HFFc6 (cell line): ENCODE measurements at places on chromosomes 16 and 17.

GRCh38 chr17:38918916-38919315 is 6.5 kb upstream of the LASP1NB start:
- H3K4me3 ChIP-seq: no peak overlapping the region
- peaks cover 48% of the 10 kb centered on the region for H3K36me3 ChIP-seq
- no peak for DNase-seq
- peaks cover 39% of the 10 kb centered on the region for H3K27me3 ChIP-seq

- peaks cover 5% of the 10 kb centered on the region; the same call in 1 of the 2 replicates for H3K27me3 ChIP-seq
- peak overlapping the region; percentile 36; the same call in 1 of the 2 replicates for H3K4me3 ChIP-seq
- no peaks in the 10 kb centered on the region for H3K36me3 ChIP-seq
- DNase-seq: peak; percentile 83
- peaks cover 30% of the 10 kb centered on the region for H3K4me1 ChIP-seq
- H3K27ac ChIP-seq: peak overlapping the region; percentile 95
Measured at GRCh38 chr17:17515934-17516930, 20.0 kb upstream of the RASD1 start.

- no peak for DNase-seq
- no peaks in the 10 kb centered on the region for H3K27me3 ChIP-seq
- H3K36me3 ChIP-seq: peaks cover 18% of the 10 kb centered on the region; the same call in 1 of the 2 replicates
- no peak overlapping the region for H3K4me3 ChIP-seq
- peaks cover 3% of the 10 kb centered on the region; the same call in 1 of the 2 replicates for H3K4me1 ChIP-seq
- no peak overlapping the region for H3K27ac ChIP-seq
Measured at GRCh38 chr16:29915590-29916247, 10.3 kb downstream of the KCTD13 start.

GRCh38 chr17:8728971-8729370 is 15.7 kb downstream of the CCDC42 start:
- H3K36me3 ChIP-seq: no peaks in the 10 kb centered on the region
- H3K4me3 ChIP-seq: no peak overlapping the region
- peaks cover 28% of the 10 kb centered on the region for H3K27me3 ChIP-seq
- DNase-seq: no peak

DNA sequence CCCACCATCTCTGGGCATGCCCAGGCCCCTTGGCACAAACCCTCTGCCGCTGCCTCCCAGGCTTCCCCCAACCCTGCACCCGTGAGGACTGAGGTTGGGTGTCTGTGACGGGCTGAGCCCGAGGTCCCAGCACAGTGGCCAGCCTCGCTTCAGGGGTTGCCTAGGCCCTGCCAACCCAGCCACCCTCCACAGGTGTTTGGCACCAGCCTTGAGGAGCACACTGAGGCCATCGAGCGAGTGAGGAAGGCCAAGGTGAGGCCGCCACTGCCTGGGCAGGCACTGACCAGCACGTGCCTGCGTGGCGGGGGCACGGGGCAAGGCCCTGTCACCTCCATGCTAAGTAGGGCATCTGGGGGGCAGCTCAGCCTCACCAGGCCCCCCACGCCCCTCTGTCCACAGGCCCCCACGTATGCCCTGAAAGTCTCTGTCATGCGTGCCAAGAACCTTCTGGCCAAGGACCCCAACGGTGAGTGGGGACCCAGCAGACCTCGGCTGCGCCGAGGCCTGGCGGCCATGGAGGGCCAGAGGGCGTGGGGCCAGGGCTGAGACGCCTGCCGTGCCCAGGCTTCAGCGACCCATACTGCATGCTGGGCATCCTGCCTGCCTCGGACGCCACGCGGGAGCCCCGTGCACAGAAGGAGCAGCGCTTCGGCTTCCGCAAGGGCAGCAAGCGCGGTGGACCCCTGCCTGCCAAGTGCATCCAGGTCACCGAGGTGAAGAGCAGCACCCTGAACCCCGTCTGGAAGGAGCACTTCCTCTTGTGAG is 7.5 kb downstream of the BAIAP3 start:
- DNase-seq: no peak
- H3K36me3 ChIP-seq: no peaks in the 10 kb centered on the region
- H3K27ac ChIP-seq: no peak overlapping the region
- no peak overlapping the region for H3K4me3 ChIP-seq

GRCh38 chr17:1796800-1797199 is 32.9 kb downstream of the SMYD4 start:
- no peaks in the 10 kb centered on the region for H3K27me3 ChIP-seq
- 0 out of 2 replicates have a peak, but pooled peaks cover 4% of the 10 kb centered on the region for H3K36me3 ChIP-seq
- H3K27ac ChIP-seq: no peak overlapping the region
- no peak for DNase-seq
- H3K4me3 ChIP-seq: no peak overlapping the region

DNA sequence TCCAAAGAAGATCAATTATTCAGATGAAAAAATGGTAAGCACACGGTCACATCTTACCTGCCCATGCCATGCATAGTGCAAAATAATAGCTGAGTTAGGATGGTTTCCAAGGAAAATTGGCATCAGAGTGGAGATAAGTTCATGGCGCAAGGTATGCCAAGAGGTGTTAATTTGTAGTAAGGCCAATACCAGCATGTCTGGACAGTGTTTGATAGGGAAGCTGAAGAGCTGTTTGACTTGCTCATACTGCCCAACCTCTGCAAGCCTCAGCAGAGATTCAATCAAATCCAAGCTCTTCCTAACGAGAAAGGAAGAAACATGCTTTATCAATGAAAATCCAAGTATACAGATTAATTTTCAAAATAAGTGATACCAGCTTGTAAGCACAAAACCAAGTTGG is 51.0 kb downstream of the CNOT1 start:
- peaks cover 54% of the 10 kb centered on the region for H3K36me3 ChIP-seq
- H3K4me1 ChIP-seq: no peaks in the 10 kb centered on the region
- DNase-seq: no peak
- no peak overlapping the region for H3K4me3 ChIP-seq
- no peaks in the 10 kb centered on the region; the same call in 1 of the 2 replicates for H3K27me3 ChIP-seq
- no peak overlapping the region for H3K27ac ChIP-seq

- DNase-seq: no peak
- H3K36me3 ChIP-seq: no peaks in the 10 kb centered on the region
- H3K27me3 ChIP-seq: peaks cover 1% of the 10 kb centered on the region; the same call in 1 of the 2 replicates
- no peak overlapping the region for H3K4me3 ChIP-seq
- H3K4me1 ChIP-seq: peaks cover 7% of the 10 kb centered on the region; the same call in 1 of the 2 replicates
- no peak overlapping the region for H3K27ac ChIP-seq
Measured at GRCh38 chr16:19914877-19915276, 30.2 kb upstream of the GPRC5B start.

- H3K4me1 ChIP-seq: peaks cover 18% of the 10 kb centered on the region
- H3K36me3 ChIP-seq: peaks cover 10% of the 10 kb centered on the region; the same call in 1 of the 2 replicates
- peak overlapping the region; percentile 71 for H3K27ac ChIP-seq
- peak overlapping the region; percentile 100 for H3K4me3 ChIP-seq
- H3K27me3 ChIP-seq: no peaks in the 10 kb centered on the region
Measured at GRCh38 chr16:58733248-58733670, 857 bp downstream of the GOT2 start.

DNA sequence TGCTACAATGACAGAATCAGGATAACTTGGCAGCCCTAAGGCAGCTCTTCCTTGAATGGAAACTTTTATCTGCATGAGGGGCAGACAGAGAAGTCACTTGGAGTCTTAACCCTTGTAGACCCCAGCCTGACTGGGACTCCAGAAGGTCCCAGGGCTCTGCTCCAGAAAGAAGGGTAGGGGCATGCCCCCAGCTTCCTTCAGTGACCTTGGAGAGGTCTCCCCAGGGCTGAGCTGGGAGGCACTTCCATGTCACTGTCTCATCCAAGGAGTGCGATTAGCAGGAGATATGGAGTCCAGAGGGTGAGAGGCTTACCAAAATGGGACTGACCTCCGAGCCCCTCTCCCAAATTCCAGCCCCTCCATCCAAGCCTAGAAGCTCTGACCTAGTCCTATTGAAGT is 3.4 kb upstream of the NLRC5 start:
- peaks cover 55% of the 10 kb centered on the region for H3K4me1 ChIP-seq
- H3K36me3 ChIP-seq: peaks cover 10% of the 10 kb centered on the region; the same call in 1 of the 2 replicates
- peaks cover 5% of the 10 kb centered on the region for H3K27me3 ChIP-seq
- H3K4me3 ChIP-seq: no peak overlapping the region; the same call in 1 of the 2 replicates
- DNase-seq: no peak

DNA sequence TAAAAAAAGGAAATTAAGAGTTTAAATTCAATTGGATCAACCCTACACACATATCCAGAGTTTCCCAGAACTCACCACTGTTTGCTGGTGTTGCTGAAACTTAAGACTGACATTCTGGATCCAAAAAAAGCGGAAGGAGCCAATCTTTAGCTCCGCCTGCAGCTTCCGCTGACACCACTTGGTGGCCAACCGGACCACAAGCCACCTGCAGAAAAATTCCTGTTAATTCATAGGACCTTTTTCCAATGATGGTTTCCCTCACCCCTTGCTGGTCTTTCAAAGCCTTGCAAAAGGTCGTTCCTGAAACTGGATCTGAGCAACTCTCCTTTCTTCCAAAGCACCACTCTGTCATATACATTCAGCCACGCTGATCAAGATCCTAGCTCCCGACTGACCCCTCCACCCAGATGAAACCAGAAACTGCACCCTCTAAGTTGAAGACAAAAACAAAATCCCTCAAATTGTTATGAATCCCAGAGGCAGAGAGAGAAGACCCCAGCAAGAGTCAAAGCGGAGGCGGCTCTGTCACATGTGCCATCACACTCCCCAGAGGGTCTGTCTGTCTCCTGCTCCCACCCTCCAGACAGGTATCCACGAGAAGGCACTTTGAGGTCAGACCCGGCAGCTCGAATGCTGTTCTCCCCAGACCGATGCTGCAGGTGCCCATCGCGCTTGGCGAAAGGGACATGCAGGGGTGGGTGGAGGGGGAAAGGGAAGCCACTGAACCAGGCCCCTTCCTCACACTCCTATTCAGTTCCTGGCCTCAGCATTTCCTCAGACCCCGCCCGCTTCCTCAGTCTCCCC is 773 bp downstream of the BLTP2 start:
- peak overlapping the region; percentile 88 for H3K4me3 ChIP-seq
- peak; percentile 50 for DNase-seq
- no peaks in the 10 kb centered on the region; the same call in 1 of the 2 replicates for H3K27me3 ChIP-seq
- H3K36me3 ChIP-seq: peaks cover 37% of the 10 kb centered on the region
- H3K27ac ChIP-seq: peak overlapping the region; percentile 48

DNA sequence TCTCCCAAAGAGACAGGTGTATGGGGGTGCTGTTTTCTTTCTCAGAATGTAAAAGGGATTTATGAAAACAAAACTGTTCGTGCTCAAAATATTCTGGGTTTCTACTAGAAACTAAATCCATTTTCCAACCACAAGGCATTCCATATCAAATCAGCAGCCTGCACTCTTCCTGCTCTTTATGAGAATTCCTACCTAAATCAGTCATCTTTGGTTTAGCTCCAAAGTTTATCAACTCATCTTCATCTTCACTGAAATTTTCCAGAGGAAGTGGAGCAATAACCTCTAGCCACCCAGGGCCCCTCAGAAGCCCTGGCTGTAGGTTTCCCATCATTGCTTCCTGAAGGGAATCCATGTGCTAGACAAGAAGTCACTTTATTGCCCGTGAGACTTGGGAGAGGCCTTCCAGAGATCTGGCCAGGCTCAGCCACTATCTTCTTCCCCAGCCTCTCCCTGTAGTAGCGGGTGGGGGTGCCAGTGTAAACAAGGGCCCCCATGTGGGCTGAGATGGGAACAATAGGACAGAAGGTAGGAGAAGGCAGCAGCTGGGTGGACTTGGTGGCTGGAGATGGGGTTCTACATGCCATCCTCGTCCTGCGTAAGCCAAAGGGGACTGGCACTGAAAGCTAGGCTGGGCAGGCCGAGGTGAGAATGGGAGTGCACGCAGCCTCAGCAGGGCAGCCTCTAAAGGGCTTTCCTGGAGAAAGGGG is 22.0 kb upstream of the ALDH3A1 start:
- peak; percentile 84 for DNase-seq
- peak overlapping the region; percentile 53 for H3K4me3 ChIP-seq
- peaks cover 31% of the 10 kb centered on the region for H3K4me1 ChIP-seq

- H3K27ac ChIP-seq: no peak overlapping the region
- no peaks in the 10 kb centered on the region for H3K36me3 ChIP-seq
- no peak overlapping the region for H3K4me3 ChIP-seq
Measured at GRCh38 chr17:82015311-82015971, 7.2 kb downstream of the CENPX start.

- no peak overlapping the region for H3K4me3 ChIP-seq
- no peak overlapping the region for H3K27ac ChIP-seq
- no peaks in the 10 kb centered on the region for H3K36me3 ChIP-seq
- H3K27me3 ChIP-seq: peaks cover 2% of the 10 kb centered on the region; the same call in 1 of the 2 replicates
- DNase-seq: no peak
Measured at GRCh38 chr17:43568506-43569082, 22.5 kb upstream of the ETV4 start.

GRCh38 chr16:50940275-50940854 is 198.5 kb downstream of the CYLD start:
- H3K4me3 ChIP-seq: no peak overlapping the region
- DNase-seq: no peak
- H3K27me3 ChIP-seq: no peaks in the 10 kb centered on the region; the same call in none of the 2 replicates

DNA sequence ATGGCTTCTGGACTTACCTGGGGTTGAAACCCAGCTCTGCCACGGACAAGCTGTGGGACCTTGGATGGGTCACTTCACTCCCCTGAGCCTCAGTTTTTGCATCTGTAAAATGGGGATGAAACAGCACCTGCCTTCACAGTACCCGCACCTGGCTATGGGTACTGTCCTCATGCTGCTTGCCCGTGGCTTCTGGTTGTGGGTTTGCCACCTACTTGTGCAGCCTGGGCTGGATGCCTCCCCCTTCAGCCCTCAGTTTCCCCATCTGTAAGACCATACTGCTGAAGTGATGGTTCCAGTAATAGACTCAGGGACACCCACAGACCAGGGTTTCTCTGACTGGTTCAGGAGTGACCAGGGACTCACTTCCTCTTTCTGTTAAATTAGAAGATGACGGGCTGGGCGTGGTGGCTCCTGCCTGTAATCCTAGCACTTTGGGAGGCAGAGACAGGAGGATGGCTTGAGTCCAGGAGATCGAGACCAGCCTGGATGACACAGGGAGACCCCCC is 9.4 kb downstream of the GLIS2 start:
- no peaks in the 10 kb centered on the region; the same call in 1 of the 2 replicates for H3K27me3 ChIP-seq
- peak overlapping the region; percentile 24; the same call in 1 of the 2 replicates for H3K27ac ChIP-seq
- no peak for DNase-seq
- H3K4me1 ChIP-seq: peaks cover 30% of the 10 kb centered on the region
- H3K4me3 ChIP-seq: no peak overlapping the region

DNA sequence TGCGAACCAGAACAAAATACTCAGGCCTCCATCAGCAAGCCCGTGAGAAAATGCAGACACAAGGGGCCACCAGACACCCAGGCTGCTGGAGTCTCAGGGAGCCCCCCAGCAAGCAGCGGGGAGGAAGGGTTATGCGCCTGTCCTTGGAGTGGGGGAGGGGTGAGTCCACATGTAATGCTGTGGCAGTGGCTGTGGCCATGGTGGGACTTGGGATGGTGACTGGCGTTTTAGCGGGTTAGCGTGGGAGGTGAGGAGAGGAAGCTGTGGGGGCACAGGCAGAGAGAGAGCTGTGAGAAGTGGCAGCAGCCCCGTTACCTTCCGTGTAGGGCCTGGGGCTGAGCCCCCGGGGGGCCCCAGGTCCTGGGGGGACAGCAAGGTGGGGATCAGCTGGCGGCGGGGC is 58.3 kb downstream of the SRCIN1 start:
- H3K36me3 ChIP-seq: no peaks in the 10 kb centered on the region
- H3K4me1 ChIP-seq: peaks cover 9% of the 10 kb centered on the region; the same call in 1 of the 2 replicates
- no peak overlapping the region for H3K27ac ChIP-seq
- DNase-seq: no peak
- H3K27me3 ChIP-seq: peaks cover 32% of the 10 kb centered on the region
